ENCODE measurements at places on chromosomes 3 and 15. TPM values are rescaled to one million over a fixed set of nuclear protein-coding genes. Genes with fewer than 3 reads are reported as not detected.

DNA sequence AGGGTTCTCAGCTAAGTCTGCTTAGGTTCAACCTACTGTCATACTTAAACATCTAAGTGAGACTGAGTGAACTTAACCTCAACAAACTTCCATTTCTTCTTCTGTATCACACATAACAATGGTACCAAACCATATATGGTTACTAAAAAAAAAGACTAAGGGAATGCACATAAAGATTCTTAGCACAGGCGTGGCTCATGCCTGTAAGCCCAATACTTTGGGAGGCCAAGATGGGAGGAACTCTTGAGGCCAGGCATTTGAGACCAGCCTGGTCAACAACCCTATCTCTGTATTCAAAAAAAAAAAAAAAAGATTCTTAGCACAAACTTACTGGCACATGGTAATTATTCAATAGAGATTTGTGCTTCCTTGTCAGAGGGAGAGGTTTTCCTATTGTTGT lies 57.9 kb downstream of the ACAP2 start:
- DNase-seq = no peak
- no peaks in the 10 kb centered on the region for H3K27me3 ChIP-seq
- H3K36me3 ChIP-seq = no peaks in the 10 kb centered on the region

- peaks cover 2% of the 10 kb centered on the region for H3K4me1 ChIP-seq
- H3K36me3 ChIP-seq = no peaks in the 10 kb centered on the region
- no peak overlapping the region for H3K27ac ChIP-seq
- no peak for DNase-seq
Observed at GRCh38 chr3:40850861-40851260, 326.1 kb downstream of the ZNF621 start.

DNA sequence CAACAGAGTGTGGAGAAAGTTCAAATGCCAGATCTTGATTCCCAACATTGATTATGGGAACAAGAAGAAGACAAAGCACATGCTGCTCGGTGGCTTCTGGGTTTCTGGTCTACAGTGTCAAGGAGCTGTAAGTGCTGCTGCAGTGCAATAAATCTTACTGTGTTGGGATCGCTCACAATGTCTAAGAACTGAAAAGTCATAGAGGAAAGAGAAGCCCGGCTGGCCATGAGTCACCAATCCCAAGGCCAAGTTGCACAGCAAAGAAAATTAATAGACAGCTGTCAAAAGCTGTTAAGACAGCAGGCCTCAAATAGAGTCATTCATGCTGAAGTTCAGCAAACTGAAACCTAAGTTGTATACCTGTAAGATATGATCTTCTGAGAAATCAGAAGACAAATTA lies 33.2 kb upstream of the SPPL2A start:
- no peak for DNase-seq
- no peaks in the 10 kb centered on the region for H3K27me3 ChIP-seq
- H3K4me3 ChIP-seq = no peak overlapping the region
- no peaks in the 10 kb centered on the region for H3K4me1 ChIP-seq
- H3K36me3 ChIP-seq = no peaks in the 10 kb centered on the region
- H3K27ac ChIP-seq = no peak overlapping the region

DNA sequence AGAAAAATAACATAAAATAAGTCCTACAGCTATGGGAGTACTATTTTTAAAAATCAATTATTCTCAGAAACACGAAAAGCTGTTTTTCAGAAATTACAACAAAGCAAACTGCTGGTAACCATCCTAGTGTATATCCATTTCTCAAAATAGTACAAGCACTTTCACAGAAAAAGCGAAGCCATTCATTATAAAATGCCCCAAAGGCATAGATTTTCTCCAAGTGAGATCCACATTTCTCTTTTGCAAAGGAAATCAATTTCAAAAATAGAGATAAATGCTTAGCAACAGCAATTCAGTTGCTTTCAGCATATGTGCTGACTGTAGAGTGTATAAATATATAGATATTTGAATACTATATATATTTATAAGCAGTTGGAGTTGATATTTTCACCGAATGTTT lies 1266.3 kb downstream of the SI start:
- no peaks in the 10 kb centered on the region for H3K27me3 ChIP-seq
- H3K4me1 ChIP-seq = no peaks in the 10 kb centered on the region
- no peak overlapping the region for H3K27ac ChIP-seq

- H3K27me3 ChIP-seq = no peaks in the 10 kb centered on the region
- H3K27ac ChIP-seq = no peak within 1 kb of the TSS
- peak within 1 kb of the TSS; percentile 74 for H3K4me3 ChIP-seq
Observed at GRCh38 chr3:126703512-126704493, at the start of gene CHCHD6. Gene CHCHD6, plus strand, starts transcription at chr3:126704240. Its CDS starts 73 bp downstream, at chr3:126704313.

DNA sequence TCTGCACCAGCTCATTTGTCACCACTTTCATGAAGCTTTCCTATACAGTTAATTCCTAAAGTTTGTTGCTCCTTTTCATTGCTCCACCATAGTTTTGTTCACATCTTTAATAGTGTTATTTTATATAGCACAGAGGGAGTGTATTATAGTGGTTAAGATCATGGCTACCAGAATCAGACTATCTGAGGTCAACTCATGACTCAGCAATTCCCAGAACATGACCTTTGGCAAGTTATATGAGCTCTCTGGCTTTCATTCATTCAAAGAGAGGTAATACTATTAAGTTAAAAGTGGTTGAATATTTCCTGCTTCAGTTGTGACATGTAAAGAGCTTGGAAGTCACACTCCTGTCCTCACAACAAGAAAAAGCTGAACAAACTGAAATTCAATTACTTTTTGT lies 1073.5 kb downstream of the NAALADL2 start:
- no peaks in the 10 kb centered on the region for H3K27me3 ChIP-seq
- DNase-seq = no peak
- no peaks in the 10 kb centered on the region for H3K4me1 ChIP-seq
- H3K27ac ChIP-seq = no peak overlapping the region

DNA sequence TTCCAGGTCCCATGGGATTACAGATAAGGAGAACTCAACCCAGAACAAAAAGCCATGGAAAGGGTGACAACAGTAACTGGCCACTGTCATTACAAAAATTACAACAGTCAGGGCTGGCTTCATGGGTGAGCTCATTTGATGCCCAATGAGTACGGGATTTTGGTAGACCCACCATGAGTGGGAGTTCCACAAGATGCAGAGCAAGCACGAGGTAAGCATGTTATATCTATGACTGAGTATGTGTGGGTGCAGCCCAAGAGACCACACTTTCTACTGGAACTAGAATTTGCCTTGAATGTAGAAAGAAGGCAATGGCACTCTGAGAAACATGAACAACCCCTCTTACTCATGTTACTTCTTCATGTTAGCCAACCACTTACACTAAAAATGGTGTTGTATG lies 83.3 kb downstream of the IGF2BP2 start:
- DNase-seq = no peak
- no peaks in the 10 kb centered on the region for H3K36me3 ChIP-seq
- H3K4me3 ChIP-seq = no peak overlapping the region
- no peaks in the 10 kb centered on the region for H3K27me3 ChIP-seq

GRCh38 chr3:194982472-194982871 lies 288.5 kb downstream of the XXYLT1 start:
- no peak overlapping the region for H3K27ac ChIP-seq
- no peaks in the 10 kb centered on the region for H3K36me3 ChIP-seq
- no peak for DNase-seq
- H3K4me3 ChIP-seq = no peak overlapping the region

DNA sequence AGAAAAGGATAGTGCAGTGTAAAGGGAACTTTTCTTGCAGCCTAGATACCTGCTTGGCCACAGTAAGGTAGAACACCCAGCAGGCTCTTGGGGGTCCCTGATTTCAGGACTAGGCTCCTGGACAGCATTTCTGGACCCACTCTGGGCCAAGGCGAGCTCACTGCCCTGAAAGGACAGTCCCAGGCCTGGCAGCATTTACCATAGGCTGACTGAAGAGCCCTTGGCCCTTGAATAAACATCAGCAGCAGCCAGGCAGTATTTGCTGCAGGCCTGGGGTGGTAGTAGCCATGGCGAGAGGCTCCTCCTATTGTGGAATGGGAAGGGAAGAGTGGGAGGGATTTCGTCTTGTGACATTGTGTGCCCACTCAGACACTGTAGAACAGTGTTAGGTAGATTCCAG lies 529.2 kb downstream of the TUSC7 start:
- no peak overlapping the region for H3K27ac ChIP-seq
- H3K36me3 ChIP-seq = no peaks in the 10 kb centered on the region
- no peak for DNase-seq
- no peaks in the 10 kb centered on the region for H3K27me3 ChIP-seq
- no peaks in the 10 kb centered on the region for H3K4me1 ChIP-seq

- H3K4me1 ChIP-seq = no peaks in the 10 kb centered on the region
- no peaks in the 10 kb centered on the region for H3K36me3 ChIP-seq
- no peak overlapping the region for H3K4me3 ChIP-seq
- no peak overlapping the region for H3K27ac ChIP-seq
- no peak for DNase-seq
Observed at GRCh38 chr3:22568285-22568684, 634.8 kb upstream of the UBE2E2 start.

DNA sequence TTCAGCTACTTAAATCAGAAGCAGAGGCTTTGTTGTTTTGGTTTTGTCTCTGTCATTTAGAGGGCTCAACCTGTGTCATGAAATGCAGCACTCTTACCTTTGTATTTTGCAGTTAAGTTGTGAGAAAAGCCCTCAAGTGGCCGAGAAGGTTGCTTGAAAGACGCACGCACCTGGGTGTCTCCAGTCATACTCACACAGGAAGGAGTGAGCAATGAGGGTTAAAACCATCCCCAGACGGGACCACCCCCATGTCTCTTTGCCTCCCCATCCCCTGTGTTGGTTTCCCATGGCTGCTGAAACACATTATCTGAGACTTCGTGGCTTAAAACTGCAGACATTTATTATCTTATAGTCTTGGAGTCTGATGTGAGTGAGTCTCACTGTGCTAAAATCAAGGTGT lies 376.1 kb upstream of the CFAP20DC start:
- no peaks in the 10 kb centered on the region for H3K36me3 ChIP-seq
- DNase-seq = no peak
- H3K4me3 ChIP-seq = no peak overlapping the region
- no peak overlapping the region for H3K27ac ChIP-seq
- H3K4me1 ChIP-seq = no peaks in the 10 kb centered on the region
- H3K27me3 ChIP-seq = no peaks in the 10 kb centered on the region

DNA sequence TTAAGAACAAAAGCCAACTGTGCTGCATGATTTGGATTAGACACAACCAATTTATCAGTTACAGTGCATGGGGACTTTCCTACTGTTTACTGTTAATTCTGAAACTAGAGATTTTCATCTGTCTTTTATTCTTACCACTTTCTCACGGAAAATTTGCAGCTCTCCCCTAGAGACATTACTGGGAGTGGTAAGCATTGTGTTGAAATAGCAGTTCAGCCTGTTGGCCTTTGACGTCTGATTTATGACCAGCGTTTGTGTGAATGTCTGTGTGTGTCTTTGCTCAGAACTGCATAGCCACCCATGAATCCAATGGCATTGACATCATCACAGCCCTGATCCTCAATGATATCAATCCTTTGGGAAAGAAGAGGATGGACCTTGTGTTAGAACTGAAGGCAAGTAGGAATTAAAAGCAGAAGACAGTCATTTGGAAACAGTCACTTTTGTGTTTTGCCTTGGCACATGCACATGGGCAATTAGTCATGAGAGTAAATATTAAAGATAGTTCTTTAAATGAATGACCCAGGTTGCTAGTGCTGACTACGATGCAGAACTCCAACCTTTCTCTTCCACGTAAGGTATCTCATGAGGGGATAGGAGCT lies 202.2 kb upstream of the BHLHE40 start:
- peaks cover 6% of the 10 kb centered on the region for H3K36me3 ChIP-seq
- no peak overlapping the region for H3K27ac ChIP-seq
- H3K4me3 ChIP-seq = no peak overlapping the region
- DNase-seq = no peak
- H3K4me1 ChIP-seq = peaks cover 6% of the 10 kb centered on the region

DNA sequence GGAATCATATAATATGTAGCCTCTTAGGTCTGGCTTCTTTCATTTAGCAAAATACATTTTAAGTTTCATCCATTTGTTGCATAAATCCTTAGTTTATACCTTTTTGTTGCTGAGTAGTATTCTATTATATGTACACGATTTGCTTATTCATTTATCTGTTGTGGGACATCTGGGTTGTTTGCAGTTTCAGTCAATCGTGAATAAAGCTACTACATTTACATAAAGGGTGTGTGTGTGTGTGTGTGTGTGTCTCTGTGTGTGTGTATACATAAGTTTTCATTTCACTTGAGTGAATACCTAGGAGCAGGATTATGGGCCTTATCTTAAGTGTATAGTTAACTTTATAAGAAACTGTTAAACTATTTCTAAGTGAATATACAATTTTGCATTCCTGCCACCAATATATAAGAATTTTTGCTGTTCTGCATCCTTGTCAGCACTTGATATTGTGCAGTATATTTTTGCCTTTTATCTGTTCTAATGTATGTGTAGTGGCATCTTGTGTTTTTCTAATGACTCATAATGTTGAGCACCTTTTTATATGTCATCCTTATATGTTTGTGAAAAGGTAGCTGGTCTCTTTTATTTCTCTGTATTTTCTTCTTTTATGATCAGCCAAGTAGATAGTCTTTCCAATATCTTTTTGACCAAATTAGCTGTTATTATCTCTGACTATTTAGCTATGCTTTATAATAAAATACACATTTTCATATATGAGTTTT lies 55.0 kb downstream of the GLCE start:
- H3K4me3 ChIP-seq = no peak overlapping the region
- no peaks in the 10 kb centered on the region for H3K4me1 ChIP-seq
- no peaks in the 10 kb centered on the region for H3K36me3 ChIP-seq
- DNase-seq = no peak

DNA sequence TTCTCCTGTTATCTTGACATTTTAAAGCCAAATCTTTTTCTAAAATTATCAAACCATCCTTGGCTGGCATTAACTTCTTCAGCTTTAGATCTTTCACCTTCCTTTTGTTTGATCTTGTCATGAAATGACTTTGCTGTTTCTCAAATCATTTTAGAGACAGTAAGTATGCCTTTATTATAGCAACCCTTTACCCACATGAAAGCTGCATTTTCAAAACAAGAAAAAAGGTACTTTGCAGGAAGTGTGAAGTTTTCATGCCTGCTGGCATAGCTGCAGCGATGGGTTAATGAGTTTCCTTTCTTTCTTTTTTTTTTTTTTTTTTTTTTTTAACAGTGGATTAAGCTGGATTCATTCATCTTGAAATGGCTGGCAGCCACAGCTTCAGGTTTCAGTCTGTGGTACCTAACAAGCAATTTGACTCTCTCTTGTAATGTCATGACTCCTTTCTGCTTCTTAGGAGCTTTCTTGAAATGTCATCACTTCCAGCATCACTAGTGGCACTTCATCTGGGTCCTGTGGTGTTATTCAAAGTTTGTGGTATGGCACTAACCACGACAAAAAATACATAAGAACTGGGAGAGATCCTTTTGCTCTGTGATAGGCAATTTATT lies 18.8 kb downstream of the SLC25A26 start:
- no peak for DNase-seq
- H3K27me3 ChIP-seq = no peaks in the 10 kb centered on the region
- H3K4me1 ChIP-seq = no peaks in the 10 kb centered on the region
- no peak overlapping the region for H3K27ac ChIP-seq

GRCh38 chr3:64988188-64988587 lies 300.4 kb upstream of the ADAMTS9 start:
- H3K36me3 ChIP-seq = no peaks in the 10 kb centered on the region
- H3K27me3 ChIP-seq = no peaks in the 10 kb centered on the region

CCDC39 gene
- 0.60 TPM for total RNA-seq
